ENCODE measurements at places on chromosomes 7 and 10. TPM values are rescaled to one million over a fixed set of nuclear protein-coding genes. Genes with fewer than 3 reads are reported as not detected.

DNA sequence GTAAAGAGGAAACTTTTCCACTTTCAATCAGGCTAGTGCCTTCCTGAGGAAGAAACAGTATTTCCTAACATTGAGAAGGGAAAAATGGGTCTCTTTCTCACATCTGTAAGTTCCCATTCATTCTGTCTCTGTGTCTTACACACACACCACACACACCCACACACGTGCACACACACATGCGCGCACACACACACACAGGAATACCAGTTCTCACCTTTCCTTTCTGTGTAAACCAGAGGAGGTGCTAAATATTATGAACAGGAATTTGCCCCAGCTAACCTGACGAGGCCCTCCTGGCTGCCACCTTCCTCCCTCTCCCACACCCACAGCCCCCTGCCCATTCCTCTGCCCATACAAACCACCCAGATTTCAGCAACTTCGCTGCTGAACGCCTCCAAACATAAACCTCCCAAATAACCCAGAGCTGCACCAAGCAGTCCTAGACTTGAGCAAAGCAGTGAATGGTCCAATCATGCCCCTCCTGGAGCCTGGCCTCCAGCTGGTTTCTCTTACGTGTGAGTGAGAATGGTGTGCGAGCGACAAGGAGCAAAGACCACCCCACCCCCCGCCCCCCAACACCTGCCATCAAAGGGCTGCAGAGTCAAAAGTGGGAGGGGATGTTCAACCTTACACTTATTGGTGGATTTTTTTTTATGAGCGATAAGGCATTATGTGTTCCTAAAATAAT, 190.5 kb downstream of the HECW1 start:
- peaks cover 3% of the 10 kb centered on the region for H3K4me1 ChIP-seq
- H3K4me3 ChIP-seq: no peak overlapping the region
- H3K36me3 ChIP-seq: no peaks in the 10 kb centered on the region
- no peak overlapping the region for H3K27ac ChIP-seq
- no peaks in the 10 kb centered on the region for H3K27me3 ChIP-seq

SLC16A12 gene
- total RNA-seq: under 0.01 TPM

- peaks cover 4% of the 10 kb centered on the region for H3K27me3 ChIP-seq
- DNase-seq: no peak
- H3K4me3 ChIP-seq: no peak overlapping the region
- H3K27ac ChIP-seq: no peak overlapping the region
Observed at GRCh38 chr7:104895522-104896236, 118.3 kb upstream of the KMT2E start.

TIAL1 gene
- 38.5 TPM for total RNA-seq

Measured in fibroblast of lung (primary cell).